Activated effector memory CD4-positive, alpha-beta T cell treated with Interleukin-2 at 50 U/mL for 16 hours (primary cell): ENCODE measurements at places on chromosomes 4 and X.

DNA sequence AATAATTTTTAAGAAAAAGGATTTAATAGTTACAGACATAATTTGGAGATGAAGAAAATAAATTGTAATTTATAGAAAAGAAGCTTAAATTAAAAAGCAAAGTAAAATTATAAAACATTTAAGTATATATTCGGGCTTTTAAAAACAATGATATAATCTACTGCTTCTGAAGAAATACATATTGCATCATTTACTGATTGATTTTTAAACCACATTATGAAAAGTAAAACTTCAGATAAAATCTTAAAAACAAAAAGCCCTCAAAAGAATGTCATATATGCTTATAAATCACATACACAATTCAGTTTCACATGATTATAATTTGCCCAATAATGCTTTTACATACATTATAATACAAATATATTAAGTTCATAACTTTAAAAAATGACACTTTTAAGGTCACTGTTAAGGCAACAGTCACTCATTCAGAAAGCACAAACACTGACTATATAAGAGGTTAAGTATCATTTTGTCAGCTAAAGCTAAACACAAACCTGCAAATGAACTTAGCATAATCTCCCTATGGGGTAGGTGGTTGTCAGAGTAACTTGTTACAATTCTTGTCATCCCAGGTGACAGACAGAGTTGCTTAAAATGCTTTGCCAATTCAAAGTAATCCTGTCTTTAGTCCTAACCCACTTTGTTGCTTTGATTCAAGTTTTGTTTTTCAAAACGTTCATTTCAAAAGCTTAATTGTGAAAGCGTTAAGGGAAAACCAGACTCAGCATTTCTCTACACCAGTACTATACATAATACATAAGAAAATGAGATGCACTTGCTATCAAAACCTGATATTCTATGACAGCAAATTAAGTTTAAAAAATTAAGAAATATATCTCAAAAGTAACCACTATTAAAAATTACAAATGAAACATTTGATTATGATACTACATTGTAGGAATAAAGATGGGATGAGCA is 90.6 kb upstream of the MAB21L2 start:
- no peak for DNase-seq

DNA sequence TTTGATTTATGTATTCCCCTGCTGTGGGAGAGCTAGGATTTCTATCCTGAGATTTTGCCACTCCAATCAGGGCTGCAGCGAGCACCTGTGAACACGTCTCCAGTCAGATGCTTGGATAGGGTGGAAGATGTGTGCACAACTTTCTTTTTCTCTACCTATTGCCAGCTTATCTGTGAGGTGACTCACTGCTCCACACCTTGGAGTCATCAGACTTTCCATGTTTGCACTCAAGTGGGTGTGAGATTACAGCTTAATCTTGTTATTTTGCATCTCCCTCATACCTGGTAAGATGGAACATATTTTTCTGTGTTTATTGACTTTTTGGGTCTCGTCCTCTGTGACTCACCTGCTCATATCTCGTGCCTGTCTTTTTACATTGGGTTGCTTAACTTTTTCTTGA is 32.2 kb downstream of the PSAPL1 start:
- no peak for DNase-seq

GRCh38 chr4:185560316-185560715 is 25.0 kb upstream of the PDLIM3 start:
- DNase-seq = no peak

DNA sequence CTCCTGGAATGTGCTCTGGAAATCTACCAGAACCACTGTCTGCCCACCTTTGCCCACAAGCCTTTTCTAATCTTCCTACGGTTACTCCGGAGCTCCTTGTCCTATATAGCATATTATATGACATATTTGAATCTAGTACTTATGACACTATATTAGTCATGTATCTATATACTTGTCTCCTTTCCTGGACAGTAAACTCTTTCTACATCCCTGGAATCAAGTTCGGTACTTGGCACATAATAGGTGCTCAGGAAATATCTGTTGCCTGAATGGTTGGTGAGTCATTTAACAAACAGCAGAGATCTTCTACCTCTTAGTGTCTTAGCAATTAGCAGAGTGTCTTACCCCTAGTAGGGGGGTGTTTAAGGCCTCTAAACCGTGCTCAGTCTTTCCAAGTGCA is 123.6 kb downstream of the RELL1 start:
- DNase-seq = no peak

GRCh38 chr4:147725673-147726072 is 6.2 kb upstream of the ARHGAP10 start:
- DNase-seq = no peak

GRCh38 chrX:113274345-113274744 is 433.7 kb upstream of the AMOT start:
- no peak for DNase-seq

DNA sequence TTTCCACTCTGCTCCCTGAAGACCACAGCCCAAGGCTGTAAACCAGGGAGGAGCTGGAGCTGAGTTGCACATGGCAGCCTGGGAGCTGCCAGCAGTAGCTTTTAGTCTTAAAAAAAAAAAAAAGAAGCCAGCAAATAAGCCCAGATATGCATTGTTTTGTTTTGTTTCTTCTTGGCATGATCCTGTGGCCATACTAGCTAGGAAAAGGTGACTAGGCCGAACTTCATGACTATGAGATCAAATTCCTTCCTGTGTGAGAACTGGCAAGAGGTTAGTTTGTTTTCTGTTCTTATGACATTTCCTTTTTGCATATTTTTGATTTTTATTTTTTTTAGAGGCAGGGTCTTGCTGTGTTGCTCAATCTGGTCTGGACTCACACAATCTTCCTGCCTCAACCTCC is 323.3 kb downstream of the DCTD start:
- no peak for DNase-seq

GRCh38 chr4:67697860-67698687 is 2.9 kb downstream of the UBA6 start:
- DNase-seq = no peak

GRCh38 chr4:6052679-6053078 is 34.4 kb upstream of the C4orf50 start:
- no peak for DNase-seq

DNA sequence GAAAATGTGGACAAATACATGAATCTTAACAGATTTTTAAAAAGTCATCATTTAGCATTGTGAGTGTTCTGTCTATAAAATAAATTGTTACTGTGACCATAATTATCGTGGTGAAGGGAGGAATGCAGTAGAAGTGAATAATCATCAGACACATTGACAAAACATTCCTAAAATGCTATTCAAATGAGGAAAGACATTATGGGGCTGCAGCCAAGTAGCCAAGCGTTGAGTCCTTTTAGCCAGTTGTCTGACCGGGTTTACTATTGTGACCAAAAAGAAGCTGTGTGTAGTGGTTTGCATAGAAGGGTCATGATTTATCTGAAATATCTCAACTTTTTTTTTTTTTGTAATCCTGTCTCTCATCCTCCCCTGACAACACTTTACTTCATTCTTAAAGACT is 19.5 kb downstream of the WWC2 start:
- no peak for DNase-seq

- DNase-seq = no peak
Measured at GRCh38 chr4:41067369-41067768, 147.0 kb downstream of the APBB2 start.

DNA sequence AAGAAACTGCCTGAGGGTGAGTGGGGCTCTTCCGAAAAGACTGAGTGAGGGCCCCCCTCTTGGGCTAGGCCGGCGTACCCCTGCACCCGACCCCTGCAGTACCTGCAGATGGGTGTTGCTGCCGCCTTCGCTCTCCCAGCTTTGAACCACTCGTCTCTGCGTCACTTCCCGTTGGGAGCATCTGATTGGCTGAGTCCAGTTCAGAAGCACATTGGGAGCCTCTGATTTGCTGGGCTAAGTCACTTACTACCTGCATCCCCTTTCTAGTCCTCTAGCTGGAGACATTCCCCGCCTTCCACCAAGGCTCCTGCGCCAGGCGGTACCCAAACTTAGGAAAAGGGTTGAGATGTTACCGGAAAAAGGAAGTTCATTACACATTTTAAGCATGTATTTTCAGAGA is 20.4 kb upstream of the WWC2 start:
- DNase-seq = no peak

- no peak for DNase-seq
Measured at GRCh38 chr4:110155654-110156053, 42.8 kb downstream of the ELOVL6 start.

GRCh38 chr4:47334652-47335051 is 128.8 kb downstream of the COMMD8 start:
- DNase-seq = no peak

GRCh38 chrX:50815120-50815519 is 1.1 kb upstream of the SHROOM4 start:
- DNase-seq = no peak

DNA sequence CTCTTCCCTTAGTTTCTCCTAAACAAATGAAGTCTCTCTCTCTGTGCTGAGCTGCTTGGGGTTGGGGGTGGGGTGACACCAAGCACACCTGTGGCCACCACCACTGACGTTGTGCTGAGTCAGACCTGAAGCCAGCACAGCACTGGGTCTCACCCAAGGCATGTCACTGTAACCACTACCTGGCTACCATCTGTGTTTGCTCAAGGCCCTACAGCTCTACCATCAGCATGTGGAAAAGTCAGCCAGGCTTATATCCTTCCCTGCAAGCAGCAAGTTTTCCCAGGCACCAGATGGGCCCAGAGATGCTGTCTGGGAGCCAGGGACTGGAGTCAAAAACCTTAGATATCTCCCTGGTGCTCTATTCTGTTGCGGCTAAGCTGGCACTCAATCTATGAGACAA is 6.9 kb downstream of the CXCL10 start:
- no peak for DNase-seq

DNA sequence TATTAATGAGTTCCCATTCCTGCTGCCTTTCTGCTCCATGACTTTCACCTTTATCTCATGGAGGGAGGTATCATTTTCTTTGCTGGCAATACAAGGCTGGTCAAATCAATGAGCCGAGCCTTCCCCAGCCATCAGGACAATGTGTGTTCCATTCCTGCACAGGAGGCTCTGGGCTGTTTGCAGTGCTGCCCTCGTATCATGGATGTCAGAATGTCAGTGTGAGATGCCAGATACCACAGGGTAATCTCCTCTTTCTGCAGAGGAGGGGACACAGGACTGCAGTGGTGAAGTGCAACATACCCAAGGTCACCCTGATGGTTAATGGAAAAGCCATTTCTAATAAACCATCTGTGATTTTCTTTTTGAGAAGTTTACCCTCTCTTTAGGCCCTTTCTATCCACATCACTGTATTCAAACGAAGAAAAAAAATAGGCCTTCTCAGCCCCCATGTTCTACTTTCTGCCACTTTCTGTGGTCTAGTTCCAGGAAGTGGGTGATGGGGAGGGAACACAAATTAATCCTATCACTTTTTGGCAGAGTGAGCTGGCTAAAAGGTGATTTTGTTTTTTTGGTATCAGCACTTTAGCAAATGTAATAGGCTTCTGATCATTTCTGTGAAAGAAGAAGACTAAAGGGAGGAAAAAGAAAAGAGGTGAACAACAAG is 490.2 kb upstream of the BOD1L1 start:
- no peak for DNase-seq

DNA sequence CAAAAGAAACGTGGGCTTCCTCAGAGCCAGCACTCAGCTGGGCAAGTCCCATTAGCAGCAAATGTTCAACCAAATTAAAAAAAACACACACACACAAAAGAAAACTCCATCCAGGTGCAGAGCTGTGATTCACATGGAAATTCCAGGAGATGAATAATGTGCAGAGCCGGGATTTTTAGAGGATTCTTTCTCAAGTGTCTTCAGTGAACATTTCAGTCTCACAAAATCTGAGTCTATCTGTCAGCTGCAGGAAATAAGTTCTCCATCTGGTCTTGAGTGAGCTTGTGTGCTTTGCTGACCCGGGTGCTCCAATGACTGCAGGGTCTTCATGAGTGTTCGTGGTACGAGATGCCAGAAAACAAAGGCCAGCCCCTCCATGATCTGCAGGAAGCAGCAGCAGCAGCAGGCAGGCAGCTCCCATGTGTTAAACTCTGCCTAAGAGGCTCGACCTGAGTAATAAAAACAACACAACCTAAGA is 44.3 kb downstream of the RASGEF1B start:
- no peak for DNase-seq

DNA sequence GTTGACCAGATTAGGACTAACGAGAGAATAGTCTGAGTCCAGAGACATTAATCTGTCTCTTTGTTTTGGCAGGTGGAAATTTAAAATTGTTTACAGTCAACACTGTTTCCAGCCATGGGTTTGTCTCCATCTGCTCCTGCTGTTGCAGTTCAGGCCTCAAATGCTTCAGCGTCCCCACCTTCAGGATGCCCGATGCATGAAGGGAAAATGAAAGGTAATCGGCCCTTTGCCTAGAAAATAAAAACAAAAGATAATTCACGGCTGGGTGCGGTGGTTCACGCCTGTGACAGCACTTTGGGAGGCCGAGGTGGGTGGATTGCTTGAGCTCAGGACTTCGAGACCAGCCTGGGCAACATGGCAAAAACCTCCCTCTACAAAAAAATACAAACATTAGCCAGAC is 815 bp downstream of the HCCS start:
- DNase-seq = no peak

DNA sequence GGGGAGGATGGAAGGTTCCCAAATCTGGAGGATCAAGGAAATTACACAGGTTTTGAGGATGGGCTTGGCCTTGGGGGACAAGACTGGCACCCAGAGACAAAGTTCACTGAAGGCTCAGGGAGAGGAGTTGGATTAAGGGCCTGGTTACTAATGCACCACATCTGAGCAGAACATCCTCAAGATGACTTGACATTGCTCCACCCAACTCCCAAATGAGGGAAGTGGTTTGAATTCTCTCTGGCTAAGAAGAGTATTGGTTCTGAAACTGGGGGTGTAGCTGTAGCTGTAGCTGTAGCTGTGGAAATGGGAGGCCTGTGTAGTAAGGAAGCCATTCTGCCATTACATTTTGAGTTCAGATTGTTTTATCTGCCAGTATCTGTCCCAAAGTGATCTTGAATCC is 129.4 kb downstream of the RASL11B start:
- no peak for DNase-seq

DNA sequence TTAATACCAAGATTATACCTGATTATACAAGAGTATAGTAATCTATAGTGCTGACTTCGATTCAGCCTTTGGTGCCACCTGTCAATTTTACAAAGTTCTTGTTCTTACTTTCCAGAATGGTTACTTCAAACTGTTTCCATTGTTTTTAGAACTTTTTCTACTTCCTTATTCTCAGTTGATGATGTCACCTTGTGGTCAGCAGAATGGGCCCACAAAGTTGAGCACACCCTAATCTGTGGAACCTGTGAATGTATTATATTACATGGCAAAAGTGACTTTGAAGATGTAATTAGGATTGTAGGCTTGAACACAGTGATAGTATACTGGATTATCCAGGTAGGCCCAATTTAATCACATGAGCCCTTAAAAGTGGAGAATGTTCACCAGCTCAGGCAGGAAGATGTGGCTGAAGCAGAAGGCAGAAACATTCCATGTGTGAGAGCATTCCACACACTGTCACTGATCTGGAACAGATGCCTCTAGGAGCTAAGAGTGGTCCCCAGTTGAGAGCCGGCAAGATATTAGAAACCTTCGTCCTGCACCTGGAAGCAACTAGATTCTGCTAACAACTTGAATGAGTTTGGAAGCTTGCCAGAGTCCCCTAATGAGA is 6.3 kb upstream of the SGMS2 start:
- DNase-seq = no peak

- DNase-seq = no peak
Measured at GRCh38 chr4:94462572-94462971, 10.8 kb downstream of the PDLIM5 start.

- no peak for DNase-seq
Measured at GRCh38 chr4:13302876-13303275, 181.3 kb downstream of the RAB28 start.
